ENCODE measurements at places on chromosomes 6 and 20.

DNA sequence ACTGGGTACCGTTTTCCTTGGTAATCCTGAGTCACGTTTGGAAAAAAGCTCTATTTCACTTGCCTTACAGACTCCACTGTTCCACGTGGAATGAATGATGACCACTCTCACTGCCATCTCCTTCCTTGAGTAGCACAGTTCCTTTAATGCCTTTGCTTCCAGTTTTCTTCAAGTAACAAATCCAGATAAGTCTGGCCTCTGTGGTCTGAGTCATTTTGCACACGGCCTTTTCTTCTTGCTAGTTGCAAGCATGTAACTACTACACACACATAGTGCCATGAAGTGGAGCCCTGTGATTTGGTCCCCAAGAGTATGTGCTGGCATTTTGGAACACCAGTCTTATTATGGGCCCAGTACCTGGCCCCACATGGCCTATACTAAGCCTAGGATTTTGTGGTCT, 182.8 kb downstream of the SASH1 start:
- no peak for DNase-seq

GRCh38 chr6:70725817-70726415, 58.2 kb downstream of the SMAP1 start:
- no peak for DNase-seq

GRCh38 chr6:143844006-143844405, 868 bp downstream of the LTV1 start:
- no peak for DNase-seq

- peak; percentile 32 for DNase-seq
Observed at GRCh38 chr6:147974376-147974775, 368.3 kb upstream of the SASH1 start.

GRCh38 chr20:12416281-12416680, 498.6 kb downstream of the BTBD3 start:
- DNase-seq: no peak

- no peak for DNase-seq
Observed at GRCh38 chr6:144423167-144423566, 138.0 kb downstream of the UTRN start.

DNA sequence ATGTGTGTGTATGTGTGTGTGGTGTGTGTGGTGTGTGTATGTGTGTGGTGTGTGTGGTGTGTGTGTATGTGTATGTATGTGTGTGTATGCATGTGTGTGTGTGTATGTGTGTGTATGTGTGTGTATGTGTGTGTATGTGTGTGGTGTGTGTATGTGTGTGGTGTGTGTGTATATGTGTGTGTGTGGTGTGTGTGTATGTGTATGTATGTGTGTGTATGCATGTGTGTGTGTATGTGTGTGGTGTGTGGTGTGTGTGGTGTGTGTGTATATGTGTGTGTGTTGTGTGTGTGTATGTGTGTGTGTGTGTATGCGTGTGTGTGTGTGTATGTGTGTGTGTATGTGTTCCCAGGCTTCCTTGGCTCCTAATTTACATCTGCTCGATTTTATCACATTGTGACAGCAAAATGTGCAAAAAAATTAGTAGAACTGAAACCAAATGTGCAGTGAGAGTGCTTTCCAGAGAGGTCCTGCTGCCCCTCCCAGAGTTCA, 234.5 kb downstream of the BMP7 start:
- DNase-seq: no peak

DNA sequence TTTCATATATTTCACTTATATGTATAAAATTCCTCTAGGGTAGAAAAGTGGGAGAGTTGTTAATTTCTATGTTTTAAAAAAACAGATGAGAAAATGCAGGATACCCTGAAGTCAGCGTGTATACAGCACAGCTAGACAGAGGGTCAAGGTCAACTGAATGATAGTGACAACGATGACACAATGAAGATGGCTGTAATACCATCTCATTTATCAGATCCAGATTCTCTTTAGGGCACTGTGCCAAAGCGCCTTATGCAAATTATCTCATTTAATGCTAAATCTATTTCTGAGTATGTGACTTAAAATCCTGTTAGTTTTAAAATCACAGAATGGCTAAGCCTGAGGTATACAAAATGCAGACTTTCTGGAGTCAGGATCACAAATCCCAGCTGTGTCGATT, 431.4 kb upstream of the RUNX2 start:
- no peak for DNase-seq

- DNase-seq: no peak
Observed at GRCh38 chr6:34484391-34484790, 18.5 kb downstream of the PACSIN1 start.

DNA sequence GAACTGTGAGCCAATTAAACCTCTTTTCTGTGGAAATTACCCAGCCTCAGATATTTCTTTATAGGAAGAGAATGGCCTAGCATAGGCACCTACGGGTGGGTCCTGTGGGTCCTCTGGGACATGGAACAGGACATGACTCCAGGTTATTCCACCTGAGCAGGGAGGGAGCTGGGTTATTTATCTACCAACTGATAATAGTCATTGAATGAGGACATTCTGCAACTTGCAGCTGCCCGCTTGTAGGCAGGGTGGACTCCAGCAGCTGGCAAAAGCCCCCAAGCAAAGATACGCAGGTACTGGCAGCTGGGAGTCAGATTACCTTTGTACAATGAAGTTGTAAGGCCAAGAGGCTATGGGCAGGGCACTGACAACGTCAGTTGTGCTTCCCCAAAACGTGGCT, 1.4 kb upstream of the BANF2 start:
- DNase-seq: no peak

- DNase-seq: no peak
Observed at GRCh38 chr20:22382742-22383141, 201.6 kb downstream of the FOXA2 start.

DNA sequence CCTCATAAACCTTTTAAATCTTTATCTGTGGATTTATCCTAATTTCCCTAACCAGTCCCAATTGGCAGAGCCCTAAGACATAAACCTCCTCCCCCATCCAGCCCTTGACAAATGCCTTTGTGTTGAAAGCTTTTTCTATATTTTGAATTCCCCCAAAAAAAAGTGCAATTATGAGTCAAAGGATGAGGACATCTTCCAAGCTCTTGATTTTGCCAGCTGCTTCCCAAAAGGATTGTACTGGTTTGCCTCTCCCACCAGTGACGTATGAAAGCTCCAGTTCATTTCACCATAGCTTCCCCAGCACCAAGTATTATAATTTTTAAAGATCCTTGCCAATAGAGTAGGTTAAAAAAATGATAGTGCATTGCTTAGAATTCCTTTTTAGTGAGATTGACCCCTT, 38.9 kb downstream of the SIRPA start:
- DNase-seq: no peak

DNA sequence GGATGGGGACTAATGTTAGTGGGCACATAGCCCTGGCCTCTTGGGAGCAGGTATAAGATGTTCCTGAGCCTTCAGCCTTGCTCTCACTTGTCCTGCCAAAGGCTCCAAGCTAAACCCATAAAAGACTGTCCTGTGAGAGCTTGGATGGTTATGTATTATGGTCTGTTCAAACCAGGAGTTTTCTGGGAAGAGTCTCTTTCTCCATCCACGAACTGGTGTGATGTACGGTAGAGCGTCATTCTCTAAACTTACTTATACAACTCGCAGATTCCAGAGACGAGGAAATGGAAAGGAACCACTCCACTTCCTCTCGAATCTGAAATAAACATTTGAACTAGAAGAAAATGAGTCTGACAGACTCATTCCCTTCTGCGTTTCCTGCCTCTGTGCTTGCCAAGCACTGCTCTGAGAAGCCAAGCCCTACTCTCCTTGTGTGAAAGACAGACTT, 5.3 kb downstream of the SOBP start:
- no peak for DNase-seq

GRCh38 chr20:11159728-11160127, 485.9 kb upstream of the JAG1 start:
- DNase-seq: no peak

- DNase-seq: no peak
Observed at GRCh38 chr6:161369339-161369738, 95.5 kb upstream of the AGPAT4 start.

- no peak for DNase-seq
Observed at GRCh38 chr6:4010689-4011090, 68.2 kb downstream of the FAM217A start.

- DNase-seq: peak; percentile 78
Observed at GRCh38 chr6:42960243-42961019, at the start of gene GNMT. TSS of gene GNMT (plus strand) at chr6:42960754. CDS start at chr6:42960768, 14 bp downstream.

DNA sequence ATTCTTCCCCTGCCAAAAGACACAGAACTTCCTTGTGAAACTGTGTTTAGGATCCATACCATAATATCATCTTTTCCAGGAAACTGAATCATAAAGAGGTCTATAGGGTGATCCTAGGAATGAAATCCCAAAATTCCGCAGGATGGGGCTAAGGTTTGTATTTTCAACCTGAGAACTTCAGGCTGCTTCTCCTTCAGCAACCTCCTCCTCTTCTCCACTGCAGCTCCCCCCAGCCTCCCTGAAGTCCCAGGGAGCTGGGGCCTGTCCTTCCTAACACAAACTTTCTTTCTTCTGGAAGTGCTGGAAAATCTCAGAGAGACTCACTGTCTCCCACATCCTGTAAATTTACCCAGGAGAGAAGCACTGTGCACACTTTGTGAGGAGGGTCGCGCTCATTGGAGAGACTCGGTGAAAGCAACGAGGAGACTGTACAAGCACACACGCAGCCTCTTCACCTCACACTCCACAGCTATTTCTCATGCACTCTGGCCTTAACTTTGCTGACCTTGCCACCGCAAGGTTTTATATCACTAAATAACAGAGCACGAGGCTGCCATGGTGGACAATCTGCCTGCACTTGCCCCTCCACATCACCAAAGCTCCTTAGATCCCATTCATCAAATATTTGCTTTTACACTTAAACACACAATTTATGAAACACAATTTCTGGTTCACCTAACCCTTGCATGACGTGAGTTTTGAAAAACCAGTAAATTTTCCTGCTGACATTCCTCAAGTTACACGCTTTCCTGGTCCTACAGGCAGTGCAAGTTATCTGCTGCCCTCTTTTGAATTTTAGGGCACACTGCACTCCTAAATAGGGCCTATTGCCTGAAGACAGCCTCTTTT, 14.3 kb downstream of the ID4 start:
- DNase-seq: peak; percentile 77

DNA sequence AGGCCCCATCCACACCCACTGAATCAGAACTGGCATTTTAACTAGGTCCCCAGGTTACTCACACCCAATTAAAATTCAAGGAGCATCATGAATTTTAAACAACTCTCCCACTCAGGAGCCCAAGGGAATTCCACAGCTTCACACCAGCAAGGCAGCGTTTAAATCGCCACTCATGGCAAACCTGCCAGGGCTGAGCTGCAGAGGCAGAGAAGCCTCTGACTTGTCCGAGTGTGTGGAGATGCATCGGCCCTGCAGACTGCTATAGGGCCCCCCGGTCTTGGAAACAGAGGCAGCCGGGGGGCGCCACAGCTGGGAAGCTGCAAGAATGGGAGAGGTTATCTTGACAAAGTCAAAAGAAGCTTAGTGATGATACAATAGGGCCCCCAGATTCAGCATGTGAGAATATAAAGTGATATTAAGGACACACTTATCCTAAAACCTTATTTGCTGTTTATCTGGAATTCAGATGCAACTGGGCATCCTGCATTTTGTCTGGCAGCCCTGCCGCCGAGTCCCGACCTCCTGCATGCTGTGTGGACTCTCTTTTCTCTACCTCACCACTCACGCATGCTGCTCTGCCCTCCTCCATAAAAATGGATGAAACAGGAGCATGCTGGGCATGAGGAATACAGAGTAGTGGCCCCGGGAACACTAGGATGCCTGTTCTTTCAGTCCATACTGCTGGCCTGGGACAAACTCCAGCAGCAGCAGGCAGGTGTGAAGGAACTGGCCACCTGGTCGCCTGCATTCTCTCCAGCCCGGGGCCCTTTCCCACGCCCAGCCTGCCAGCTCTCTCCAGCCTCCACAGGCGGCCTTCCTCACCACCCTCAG, 126.1 kb downstream of the PXDC1 start:
- peak; percentile 41 for DNase-seq

- no peak for DNase-seq
Observed at GRCh38 chr6:82878812-82879211, 186.8 kb downstream of the UBE3D start.

GRCh38 chr6:31814677-31815024, 432 bp downstream of the HSPA1L start:
- DNase-seq: peak; percentile 89

DNA sequence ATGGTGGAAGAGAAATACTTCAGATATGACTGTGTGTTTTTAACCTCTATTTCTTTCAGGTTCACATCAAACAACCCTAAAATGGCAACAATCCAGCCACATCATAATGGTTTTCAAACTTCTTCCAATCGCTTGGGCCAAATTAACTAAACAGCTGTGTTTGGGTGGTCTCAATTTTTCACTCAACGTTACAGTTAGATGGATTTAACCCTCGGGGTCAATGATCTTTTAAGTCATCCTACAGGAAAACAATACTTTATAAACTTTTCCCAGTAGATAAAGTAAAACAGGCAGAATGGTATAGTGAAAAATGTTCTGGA, 60.4 kb downstream of the EPB41L2 start:
- no peak for DNase-seq

GRCh38 chr6:24988562-24988961, 52.8 kb upstream of the RIPOR2 start:
- DNase-seq: no peak

DNA sequence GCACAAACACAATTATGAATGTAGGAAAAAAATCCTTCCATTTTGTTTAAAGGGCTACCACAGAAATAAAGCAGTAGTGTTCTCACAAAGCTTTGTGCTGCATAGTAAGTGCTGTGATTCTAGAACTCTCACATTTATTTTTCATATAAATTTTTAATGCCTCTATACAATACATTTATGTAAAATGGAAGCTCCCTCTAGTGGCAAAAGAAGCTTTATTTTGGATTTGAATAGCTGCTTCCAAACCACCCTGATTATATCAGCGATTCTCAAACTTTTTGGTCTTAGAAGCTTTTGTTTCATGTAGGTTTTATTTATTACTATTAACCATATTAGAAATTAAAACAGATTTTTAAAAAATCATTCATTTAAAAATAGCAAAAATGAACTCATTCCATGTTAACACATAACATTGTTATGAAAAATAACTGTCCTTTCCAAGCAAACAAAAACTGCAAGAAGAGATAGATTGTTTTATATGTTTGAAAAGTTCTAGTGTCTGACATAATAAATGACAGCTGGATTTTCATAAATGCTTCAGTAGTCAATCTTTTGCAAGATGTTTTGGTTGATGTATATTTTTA, 38.4 kb downstream of the HS3ST5 start:
- DNase-seq: peak; percentile 18

DNA sequence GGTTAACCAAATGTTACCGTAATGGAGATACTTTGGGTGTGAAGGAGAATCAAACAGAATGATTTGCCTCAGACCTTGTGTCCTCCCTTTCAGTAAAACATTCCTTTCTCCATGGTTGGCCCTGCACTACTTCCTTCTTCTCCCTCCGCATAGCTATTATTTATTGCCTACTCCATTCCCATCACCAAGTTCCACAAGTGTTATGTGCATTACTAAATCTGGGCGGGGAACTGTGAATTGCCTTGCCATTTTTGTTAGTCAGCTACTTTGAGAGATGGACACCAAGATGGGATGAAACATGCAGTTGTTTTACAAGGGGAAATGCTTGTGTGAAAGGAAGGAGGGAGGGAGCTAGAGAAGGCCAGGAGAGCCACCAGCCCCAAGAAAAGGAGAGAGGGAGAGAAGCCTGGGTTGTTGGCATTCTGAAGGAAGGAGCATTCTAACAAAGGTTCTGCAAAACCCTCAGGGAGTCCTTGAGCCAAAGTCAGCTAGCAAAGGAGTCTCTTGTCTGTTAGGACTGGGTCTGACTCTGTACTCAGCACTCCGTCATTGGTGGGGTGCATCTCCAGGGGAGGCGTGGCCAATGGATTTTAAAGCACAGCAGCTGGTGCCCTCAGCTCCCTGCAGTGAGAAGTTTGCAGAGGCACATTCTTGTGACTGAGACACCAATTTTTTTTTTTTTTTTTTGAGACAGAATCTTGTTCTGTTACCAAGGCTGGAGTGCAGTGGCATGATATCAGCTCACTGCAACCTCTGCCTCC, 83.6 kb upstream of the CHD6 start:
- no peak for DNase-seq
